ENCODE measurements at places on chromosomes 2 and 18. TPM values are rescaled to one million over a fixed set of nuclear protein-coding genes. Genes with fewer than 3 reads are reported as not detected.

DNA sequence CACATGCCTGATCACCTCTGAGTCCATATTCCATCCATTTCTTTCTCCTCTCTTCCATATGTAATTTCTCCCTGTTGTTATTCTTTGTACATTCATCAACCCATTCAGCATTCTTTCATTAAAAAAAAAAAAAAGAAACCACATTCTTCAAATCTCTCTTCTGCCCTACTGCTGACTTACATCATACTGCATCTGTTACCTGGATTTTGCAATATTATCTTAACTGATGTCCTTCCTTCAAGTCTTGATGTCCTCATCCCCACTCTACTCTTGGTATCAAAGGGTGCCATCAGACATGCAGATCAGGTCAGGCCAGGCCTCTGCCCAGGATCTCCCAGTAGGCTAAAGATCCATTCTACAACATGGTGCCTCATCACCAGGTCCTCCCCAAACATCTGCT lies 90.6 kb downstream of the SGPP2 start:
- H3K4me1 ChIP-seq = no peaks in the 10 kb centered on the region
- H3K27ac ChIP-seq = no peak overlapping the region
- no peak for DNase-seq
- no peak overlapping the region for H3K4me3 ChIP-seq

DNA sequence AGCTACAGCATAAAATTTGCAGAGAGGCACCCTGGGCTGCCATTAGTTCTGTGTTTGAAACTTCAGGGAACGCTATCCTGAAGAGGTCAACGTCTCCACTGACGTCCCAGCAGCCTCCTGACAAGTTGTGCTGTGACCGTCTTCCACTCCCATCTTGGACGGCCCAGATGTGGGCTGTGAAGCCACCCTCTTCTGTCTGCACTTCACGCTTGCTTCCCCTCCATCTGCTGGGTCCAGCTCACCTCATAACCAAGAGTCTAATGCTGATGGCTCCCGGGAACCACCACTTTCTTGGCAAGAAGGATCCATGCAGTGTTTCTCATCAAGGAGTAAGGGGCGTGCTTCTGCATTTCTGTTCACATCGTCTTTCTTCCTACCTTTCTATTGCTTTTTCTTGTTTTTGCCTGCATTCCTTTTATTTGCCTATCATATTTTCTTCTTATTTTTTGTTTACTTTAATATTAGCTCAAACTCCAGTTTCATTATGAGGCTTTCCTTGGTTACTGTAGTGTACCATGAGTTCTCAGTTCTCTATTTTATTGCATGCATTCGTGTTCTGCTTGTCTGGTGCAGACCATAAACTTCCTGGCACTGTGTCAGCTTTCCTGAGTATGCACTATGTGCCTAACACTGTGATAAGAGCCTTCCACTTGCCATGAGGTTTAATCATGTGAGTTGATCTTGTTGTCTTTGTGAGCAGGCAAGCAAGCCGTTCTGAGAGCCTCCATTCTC lies 631.8 kb upstream of the RAB6C start:
- H3K27me3 ChIP-seq = no peaks in the 10 kb centered on the region
- no peaks in the 10 kb centered on the region for H3K4me1 ChIP-seq
- no peaks in the 10 kb centered on the region for H3K36me3 ChIP-seq
- no peak overlapping the region for H3K27ac ChIP-seq
- H3K4me3 ChIP-seq = no peak overlapping the region

GRCh38 chr2:127953849-127954248 lies 68.1 kb upstream of the AMMECR1L start:
- no peaks in the 10 kb centered on the region for H3K4me1 ChIP-seq
- no peak overlapping the region for H3K4me3 ChIP-seq
- H3K27ac ChIP-seq = no peak overlapping the region
- peaks cover 21% of the 10 kb centered on the region for H3K36me3 ChIP-seq
- H3K27me3 ChIP-seq = no peaks in the 10 kb centered on the region
- no peak for DNase-seq

Gene MYCN
- total RNA-seq = 0.19 TPM

DNA sequence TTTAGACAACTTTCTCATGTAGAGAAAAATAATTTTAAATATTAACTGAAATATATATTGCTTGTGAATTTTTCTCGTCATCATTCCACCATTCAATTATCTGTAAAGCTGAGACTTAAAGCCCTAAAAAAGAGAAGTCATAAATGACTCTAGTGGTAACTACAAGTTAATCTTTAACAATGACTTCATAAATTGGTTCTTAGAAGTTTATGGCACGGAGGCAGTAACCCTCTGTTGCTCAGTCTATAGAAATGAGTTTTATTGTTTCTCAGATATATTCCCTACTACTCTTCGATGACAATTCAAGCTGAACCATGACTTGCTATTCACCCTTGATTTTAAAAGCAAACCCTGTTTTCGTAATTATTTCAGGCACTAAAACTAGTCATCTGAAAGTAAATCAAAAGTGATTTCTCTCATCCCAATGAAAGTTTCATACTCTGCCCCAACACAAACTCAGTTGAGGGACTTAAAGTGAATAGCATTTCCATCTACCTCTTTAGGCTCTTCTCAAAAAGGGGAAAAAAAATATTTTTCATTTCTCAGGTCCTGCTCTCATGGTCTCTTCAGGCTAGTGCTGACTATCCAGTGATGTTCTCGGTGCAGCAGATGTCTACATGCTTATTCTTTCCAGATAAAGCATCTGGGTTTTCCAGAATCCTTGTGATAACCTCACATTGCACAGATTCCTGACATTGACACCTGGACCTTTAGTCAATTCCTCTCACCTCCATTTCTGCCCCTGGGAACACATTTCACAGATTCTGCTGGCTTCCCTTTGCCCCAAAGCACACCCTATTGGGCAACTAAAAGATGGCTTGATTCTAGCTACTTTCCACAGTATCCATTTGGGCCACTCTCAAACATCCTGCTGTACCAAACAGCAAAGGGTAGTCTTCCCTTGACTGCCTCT lies 207.8 kb upstream of the LRATD1 start:
- H3K36me3 ChIP-seq = peaks cover 2% of the 10 kb centered on the region
- H3K4me3 ChIP-seq = no peak overlapping the region
- DNase-seq = no peak
- H3K27me3 ChIP-seq = peaks cover 1% of the 10 kb centered on the region
- no peaks in the 10 kb centered on the region for H3K4me1 ChIP-seq

Gene GULP1
- not detected for total RNA-seq

DNA sequence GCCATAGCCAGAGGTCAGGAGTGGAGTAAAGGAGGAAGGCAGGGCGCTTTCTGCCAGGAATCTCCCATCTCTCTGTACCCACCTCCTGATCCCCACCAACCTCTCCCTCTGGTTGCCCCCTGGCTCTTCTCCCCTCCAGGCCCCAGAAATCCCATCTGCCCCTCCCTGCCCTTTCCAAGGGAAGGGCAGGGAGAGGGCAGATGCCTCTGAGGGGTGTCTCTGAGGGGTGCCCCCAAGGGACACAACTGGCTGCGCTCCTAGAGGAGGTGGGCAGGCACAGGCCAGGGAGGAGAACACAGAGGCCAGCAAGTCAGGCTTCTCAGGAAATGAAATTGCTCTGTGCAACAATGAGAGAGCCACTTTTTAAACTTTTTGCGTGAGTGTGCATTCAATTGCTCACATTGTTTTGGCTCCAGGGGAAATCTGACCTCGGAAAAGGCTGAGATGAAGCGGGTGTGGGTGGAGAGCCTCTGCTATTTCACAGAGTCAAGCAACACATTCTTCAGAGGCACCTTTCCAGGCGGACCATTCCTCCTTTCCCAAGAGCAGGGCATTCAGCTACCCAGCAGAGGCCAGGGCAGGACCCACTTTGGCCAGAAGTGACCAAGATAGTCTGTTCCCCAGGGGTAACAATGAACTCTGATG lies 125.5 kb downstream of the SMAD7 start:
- H3K27ac ChIP-seq = no peak overlapping the region
- peaks cover 9% of the 10 kb centered on the region for H3K4me1 ChIP-seq
- no peaks in the 10 kb centered on the region for H3K27me3 ChIP-seq
- no peaks in the 10 kb centered on the region for H3K36me3 ChIP-seq
- no peak overlapping the region for H3K4me3 ChIP-seq
- no peak for DNase-seq

- no peak for DNase-seq
- H3K27ac ChIP-seq = no peak overlapping the region
- peaks cover 17% of the 10 kb centered on the region for H3K4me1 ChIP-seq
- H3K27me3 ChIP-seq = no peaks in the 10 kb centered on the region
Observed at GRCh38 chr2:189504238-189504637, 63.0 kb downstream of the WDR75 start.

- peaks cover 27% of the 10 kb centered on the region for H3K36me3 ChIP-seq
- peaks cover 88% of the 10 kb centered on the region for H3K4me1 ChIP-seq
- no peaks in the 10 kb centered on the region for H3K27me3 ChIP-seq
- DNase-seq = no peak
- peak overlapping the region; percentile 36 for H3K27ac ChIP-seq
Observed at GRCh38 chr2:148719941-148720436, 75.4 kb downstream of the EPC2 start.

DNA sequence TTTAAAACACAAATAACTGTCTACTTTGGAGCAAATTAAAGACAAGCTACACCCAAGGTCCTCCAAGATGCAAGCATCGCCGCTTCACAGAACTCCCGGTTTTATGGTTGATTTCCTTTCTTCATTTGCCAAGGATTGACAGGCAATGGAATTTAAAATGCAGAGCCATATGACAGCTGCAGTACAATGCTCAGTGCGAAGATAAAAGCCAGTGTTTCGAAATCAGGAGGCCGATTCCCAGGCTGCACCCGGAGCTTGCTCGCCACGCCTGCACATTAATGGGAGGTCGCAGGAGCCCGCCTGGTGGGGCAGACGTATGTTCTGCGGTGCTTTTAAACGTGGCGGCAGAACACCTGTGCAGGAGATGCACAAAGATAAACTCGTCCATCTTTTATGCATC lies 727.6 kb upstream of the SOX11 start:
- H3K27me3 ChIP-seq = no peaks in the 10 kb centered on the region
- no peak for DNase-seq
- no peak overlapping the region for H3K4me3 ChIP-seq
- no peak overlapping the region for H3K27ac ChIP-seq

Gene ITGA4
- total RNA-seq = 27.8 TPM

Gene SERPINB4
- not detected for total RNA-seq

DNA sequence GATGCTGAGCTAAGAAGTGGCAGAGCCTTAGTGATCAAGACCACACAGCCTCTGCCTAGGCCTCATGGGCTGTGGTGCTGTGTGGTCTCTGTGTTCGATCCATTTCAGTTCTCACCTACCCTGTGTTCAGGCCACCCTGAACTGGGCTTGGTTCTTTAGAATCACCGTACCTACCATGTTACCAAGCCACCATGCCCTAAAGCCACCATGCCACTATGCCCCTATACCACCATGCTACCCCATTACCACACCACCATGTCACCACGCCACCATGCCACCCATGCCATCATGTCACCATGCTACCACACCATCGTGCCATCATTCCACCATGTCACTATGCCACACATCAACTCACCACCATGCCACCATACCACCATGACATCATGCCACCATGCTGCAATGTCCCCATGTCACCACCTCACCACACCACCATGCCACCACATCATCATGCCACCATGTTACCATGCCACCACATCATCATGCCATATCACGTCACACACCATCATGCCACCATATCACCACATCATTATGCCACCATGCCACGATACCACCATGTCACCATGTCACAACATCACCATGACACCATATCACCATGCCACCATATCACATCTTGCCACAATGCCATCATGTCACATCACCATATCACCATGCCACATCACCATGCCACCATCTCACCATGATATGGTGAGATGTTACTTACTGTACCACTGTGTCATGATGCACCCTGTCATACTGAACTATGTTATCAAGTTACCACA lies 191.0 kb upstream of the ARL4C start:
- no peak overlapping the region for H3K4me3 ChIP-seq
- DNase-seq = no peak
- no peak overlapping the region for H3K27ac ChIP-seq
- H3K36me3 ChIP-seq = no peaks in the 10 kb centered on the region

Gene DSG4
- total RNA-seq = not detected

GRCh38 chr2:120567128-120567527 lies 168.5 kb upstream of the GLI2 start:
- DNase-seq = no peak
- H3K36me3 ChIP-seq = no peaks in the 10 kb centered on the region
- no peaks in the 10 kb centered on the region for H3K27me3 ChIP-seq
- H3K27ac ChIP-seq = no peak overlapping the region
- H3K4me1 ChIP-seq = no peaks in the 10 kb centered on the region
- no peak overlapping the region for H3K4me3 ChIP-seq

- H3K4me3 ChIP-seq = no peak overlapping the region
- DNase-seq = no peak
- peaks cover 57% of the 10 kb centered on the region for H3K36me3 ChIP-seq
- H3K4me1 ChIP-seq = peaks cover 3% of the 10 kb centered on the region
- no peaks in the 10 kb centered on the region for H3K27me3 ChIP-seq
Observed at GRCh38 chr2:197080578-197081216, 154.2 kb upstream of the PGAP1 start.

GRCh38 chr2:54924121-54924520 lies 126.1 kb downstream of the RTN4 start:
- no peak overlapping the region for H3K4me3 ChIP-seq
- no peak for DNase-seq
- H3K36me3 ChIP-seq = no peaks in the 10 kb centered on the region
- no peaks in the 10 kb centered on the region for H3K27me3 ChIP-seq
- H3K4me1 ChIP-seq = peaks cover 6% of the 10 kb centered on the region
- H3K27ac ChIP-seq = no peak overlapping the region

DNA sequence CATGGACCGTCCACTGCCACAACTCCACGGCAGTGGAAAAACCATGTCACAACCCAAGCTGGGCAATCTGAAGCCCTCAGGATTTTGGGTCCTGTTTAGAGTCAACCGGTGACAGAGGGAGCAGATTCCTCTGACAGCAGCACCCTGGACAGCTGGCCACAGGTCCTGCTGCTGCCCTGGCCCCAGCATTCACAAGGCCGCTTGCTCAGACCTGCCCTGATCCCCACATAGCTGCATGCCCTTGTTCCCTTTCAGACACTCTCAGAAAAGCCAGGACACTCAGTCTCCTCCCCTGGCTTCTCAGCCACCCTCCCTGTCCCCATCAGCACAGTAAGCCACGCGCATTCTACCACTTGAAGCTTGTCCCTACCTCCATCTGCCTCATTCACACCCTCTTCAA lies 1.6 kb downstream of the COPS9 start:
- no peak overlapping the region for H3K27ac ChIP-seq
- H3K36me3 ChIP-seq = peaks cover 22% of the 10 kb centered on the region
- H3K4me3 ChIP-seq = peak overlapping the region; percentile 90
- no peak for DNase-seq

GRCh38 chr2:8043295-8043694 lies 638.6 kb upstream of the ID2 start:
- H3K4me3 ChIP-seq = no peak overlapping the region
- H3K4me1 ChIP-seq = no peaks in the 10 kb centered on the region
- DNase-seq = no peak

DNA sequence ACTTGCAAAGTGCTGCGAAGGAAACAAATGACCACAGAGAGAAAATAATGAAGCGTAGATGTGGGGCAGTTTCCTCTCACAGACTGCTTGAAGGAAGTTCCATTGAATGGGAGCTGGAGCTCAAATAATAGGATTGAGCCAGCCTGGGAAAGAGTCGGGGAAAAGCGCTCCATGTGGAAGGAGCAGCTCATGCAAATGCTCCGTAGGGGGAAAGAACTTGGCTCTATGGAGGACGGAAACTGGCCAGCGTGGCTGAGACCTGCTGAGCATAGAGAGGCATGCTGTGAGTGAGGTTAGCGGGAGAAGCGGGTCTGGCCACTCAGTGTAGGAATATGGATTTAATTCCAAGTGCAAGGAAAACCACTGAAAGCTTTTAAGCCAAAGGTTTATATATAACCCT lies 28.6 kb upstream of the VIT start:
- no peak for DNase-seq
- no peak overlapping the region for H3K27ac ChIP-seq
- peaks cover 9% of the 10 kb centered on the region for H3K27me3 ChIP-seq
- no peaks in the 10 kb centered on the region for H3K4me1 ChIP-seq
- no peaks in the 10 kb centered on the region for H3K36me3 ChIP-seq

Gene NETO1
- not detected for total RNA-seq

Gene KIAA2012
- not detected for total RNA-seq
